SW 1271 (cell line): ENCODE measurements at places on chromosomes 1 and 21.

GRCh38 chr1:172484252-172484651 is 40.4 kb upstream of the PIGC start:
- DNase-seq = no peak

DNA sequence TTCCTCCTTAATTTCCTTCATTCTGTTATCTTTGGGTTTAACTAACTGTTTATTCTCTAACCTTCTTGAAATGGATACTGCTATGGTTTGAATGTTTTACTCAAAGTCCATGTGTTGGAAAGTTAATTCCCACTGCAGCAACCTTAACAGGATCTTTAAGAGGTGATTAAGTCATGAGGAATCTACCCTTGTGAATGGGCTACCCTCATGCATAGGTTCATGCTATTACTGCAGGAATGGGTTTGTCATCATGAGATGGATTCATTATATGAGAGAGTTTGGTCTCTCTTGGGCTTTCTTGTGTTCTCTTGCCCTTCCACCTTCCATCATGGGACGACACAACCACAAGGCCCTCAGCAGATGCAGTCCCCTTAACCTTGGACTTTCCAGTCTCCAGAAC is 516.9 kb downstream of the ADGRL2 start:
- DNase-seq = no peak

- no peak for DNase-seq
Measured at GRCh38 chr1:22412932-22413727, 38.5 kb upstream of the ZBTB40 start.

DNA sequence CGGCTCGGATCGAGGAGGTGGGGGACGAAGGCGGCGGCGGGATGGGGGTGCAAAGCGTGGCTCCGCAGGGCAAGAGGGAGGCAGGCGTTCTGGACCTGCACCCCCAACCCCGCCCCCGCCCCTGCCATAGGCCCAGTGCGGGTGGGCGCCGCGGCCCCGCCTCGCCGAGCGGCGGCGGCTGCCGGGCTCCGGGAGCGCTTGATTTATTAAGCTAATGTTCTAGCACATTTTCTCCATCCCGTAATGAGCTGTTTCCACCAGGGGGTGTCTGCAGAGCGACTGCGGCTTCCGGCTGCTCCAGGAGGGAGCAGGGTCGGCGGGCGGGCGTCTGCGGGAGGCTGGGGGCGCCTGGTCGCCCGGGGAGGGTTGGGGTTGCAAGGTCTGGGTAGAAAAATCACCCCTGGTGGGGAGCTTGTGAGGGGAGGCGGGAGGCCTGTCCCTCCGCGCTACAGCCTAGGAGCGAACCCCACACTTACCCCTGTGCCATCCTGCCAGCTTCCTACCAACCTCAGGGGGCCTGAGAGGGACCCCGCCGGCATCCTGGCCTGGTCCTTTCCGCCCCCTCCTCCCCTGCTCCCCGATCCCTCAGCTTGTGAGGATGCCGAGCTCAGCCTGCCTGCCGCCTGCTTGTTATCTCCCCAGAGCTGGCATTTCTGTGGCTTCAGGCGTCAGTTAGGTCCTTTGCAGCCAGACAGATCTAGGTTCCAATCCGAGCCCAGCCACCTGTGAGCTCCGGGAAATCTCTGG is 48.5 kb upstream of the ACOT11 start:
- DNase-seq = no peak

GRCh38 chr1:30824736-30825429 is 67.3 kb upstream of the LAPTM5 start:
- DNase-seq = no peak

DNA sequence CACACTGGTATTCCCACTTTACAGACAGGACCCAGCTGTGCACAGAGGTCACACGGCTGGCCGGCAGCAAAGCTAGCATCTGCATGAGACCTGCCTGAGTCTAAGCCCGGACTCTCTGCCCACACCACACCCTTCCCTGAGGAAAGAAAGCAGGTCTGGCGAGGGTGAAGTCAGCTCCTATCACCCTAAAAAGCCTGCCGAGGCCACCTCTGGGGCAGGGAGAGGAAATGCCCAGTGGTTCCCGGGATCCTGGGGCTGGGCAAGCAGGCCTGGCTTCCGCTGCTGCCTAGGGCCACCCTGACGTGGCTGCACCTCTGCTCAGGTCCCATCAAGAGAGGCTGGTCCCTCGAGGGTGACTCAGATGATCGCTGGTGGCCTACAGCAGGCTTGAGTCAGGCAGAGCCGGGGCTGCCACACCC is 42.2 kb downstream of the RAP1GAP start:
- DNase-seq = no peak

DNA sequence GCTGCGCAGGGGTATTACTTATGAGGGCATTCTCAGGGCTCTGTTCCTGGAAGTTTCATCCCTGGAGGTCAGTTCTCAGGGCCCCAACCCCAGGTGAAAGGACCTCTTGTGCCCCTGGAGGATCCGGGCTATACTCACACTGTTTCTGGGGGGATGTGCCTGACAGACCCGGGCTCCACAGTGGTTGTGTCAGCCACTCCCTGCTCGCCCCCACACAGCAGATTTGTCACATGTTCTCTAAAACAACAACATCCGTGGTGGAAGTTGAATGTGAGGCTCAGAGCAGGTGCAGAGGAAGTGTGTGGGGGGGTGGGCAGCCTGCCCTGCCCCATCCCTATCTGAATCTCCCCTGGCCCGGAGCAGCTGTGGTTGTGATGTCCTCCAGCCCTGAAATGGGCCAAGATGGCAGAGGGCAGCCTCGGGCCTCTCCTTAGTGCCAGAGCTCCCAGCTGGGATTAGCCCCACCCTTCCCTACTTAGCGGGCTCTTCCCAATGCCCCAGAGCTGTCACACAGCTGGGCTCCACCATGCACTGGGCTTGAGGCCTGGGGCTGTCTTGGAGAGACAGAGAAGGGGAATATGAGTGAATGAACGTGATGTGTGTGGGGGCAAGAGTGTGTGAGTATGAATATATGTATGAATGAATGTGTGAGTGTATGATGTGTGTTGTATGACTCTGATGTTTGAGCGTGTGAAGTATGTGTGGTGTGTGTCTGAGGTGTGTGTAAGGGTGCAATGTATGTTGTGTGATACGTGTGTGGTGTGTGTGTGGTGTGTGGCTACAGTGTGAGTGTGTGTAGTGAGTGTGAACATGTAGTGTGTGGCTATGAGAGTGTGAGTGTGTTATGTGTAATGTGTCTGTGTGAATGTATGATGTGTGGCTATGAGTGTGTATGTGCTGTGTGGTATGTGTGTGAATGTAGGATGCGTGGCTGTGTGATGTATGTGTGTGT is 1.5 kb upstream of the FCMR start:
- no peak for DNase-seq

DNA sequence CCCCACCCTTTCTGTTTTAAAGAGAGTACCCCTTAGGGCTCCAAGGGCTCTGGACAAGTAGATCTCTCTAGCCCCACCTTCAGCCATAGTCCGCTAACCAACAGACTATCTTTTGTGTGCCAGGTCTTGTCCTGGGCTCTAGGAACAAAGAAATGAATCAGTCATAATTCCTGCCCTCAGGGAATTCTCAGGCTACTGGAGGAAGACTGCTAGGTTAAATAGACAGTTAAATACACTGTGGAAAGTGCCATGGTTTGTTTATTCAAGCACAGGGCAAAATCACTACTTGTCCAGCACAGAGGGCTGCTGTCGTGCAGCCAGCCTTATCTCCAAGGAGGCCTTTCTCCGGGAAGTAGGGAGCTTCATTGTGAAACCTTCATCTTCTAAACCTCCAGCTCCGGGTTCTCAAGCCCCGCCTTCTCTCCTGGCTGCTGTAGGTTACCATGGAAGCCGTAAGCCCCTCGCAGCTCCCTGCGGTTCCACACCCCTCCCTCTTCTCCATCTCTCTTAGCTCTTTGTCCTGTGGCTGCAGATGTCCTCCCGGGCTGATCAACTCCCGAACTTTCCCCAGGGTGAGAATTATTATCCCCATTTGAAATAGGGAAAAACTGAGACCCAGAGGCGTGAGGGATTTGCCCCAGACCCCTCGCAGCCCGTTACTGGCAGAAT is 29.8 kb downstream of the SHISAL2A start:
- no peak for DNase-seq

DNA sequence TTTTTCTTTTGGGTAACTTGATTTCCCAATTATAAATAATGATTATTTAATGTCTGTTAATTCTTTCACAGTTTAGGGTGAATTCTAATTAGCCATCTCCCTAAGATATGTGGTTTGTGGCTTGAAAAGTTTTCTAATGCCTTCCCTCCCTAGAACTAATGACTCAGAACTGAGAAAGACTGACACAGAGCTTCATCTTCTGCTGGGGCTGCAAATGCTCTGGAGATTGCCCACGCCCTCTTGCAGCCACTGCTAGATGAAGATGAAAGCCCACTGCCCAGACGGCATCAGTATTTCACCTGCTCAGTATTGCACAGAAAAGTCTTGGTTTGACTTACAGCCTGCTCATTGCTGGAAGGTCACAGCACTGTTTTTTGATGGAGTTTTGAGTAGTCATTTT is 101.5 kb downstream of the ST6GALNAC3 start:
- DNase-seq = no peak

GRCh38 chr1:15943992-15944307 is 32.0 kb downstream of the ZBTB17 start:
- DNase-seq = no peak

DNA sequence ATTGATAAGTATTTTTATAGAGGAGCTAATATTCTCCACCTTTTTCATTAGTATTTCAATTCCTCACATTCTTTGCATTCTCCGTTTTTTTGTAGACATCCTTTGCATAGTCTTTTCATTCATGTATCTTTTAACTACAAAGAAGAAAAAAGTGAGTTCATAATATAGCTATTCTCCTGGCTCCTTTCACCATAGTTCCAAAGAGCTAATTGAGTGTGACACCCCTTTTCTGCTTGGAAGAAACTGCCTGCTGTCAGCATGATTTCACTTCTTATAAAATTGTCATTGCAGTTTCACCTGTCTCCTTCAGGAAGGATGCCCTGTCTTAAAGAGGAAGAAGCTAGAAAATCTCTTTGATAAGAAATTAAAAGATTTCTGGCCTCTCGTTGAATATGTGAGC is 991.1 kb downstream of the KCNT2 start:
- DNase-seq = no peak

- DNase-seq = no peak
Measured at GRCh38 chr1:66446261-66447001, 87.5 kb upstream of the SGIP1 start.

DNA sequence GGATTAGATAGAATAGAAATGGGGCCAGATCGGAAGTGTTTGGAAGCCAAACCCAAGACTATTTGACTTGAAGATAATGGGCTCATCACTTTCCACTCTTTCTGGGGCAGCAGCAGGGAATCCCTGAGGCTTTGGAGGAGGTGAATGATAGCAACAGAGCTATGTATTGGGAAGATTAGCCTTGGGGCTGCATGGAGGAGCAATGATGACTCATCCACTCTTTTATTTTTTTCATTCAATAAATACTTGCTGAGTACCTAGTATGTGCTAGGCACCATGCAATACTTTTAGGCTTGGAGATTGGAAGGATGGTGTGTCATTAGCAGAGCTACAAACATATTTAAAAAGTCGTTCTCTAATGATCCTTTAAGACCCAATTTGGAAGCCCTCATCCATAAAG is 166.9 kb upstream of the FOXD3 start:
- no peak for DNase-seq

GRCh38 chr1:230127105-230128054 is 60.3 kb downstream of the GALNT2 start:
- DNase-seq = no peak

DNA sequence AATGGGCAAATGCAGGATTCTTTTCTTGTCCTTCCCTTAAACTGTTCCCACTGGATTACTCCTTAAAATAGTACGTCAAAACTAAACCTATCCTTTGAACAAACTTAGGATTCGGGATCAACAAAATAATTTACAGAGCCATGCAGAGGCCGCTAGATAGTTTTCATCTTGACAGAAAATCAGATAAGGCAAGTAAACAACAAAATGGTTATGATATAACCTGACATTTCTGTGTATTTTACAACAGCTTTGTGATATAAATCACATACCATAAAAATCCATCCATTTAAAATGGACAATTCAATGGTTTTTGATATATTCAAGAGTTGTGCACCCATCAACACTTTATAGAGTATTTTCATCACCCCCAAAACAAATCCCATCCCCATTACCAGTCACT is 11.2 kb downstream of the SCAF4 start:
- DNase-seq = no peak

DNA sequence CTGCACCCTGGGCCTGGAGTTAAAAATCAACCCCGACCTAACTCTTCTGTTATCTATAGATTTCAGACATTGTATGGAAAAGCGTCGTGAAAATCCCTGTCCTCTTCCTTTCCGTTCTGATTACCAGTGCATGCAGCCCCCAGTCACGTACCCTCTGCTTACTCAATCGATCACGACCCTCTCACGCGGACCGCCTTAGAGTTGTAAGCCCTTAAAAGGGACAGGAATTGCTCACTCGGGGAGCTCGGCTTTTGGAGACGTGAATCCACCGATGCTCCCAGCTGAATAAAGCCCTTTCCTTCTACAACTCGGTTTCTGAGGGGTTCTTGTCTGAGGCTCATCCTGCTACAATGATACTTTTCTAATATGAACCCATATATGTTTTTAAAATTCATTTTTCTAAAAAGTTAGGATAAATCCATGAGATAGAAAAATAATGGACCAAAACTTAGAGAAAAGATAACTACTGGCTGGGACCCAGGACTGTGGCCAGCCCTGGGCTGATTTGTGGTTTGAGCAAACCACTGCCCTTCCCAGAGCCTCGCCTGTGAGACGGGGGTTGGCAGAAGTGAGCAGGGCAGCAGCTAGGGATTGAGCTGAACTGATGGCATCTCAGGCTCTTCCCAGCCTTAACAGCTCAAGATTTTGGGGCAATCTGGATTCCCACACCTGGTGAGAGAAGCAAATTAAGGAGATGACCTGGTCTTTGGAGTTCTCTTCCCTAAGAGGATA is 5.0 kb downstream of the UQCRHL start:
- no peak for DNase-seq

GRCh38 chr1:200143347-200143746 is 115.8 kb downstream of the NR5A2 start:
- no peak for DNase-seq

GRCh38 chr1:150796374-150796773 is 11.7 kb downstream of the CTSK start:
- DNase-seq = no peak

DNA sequence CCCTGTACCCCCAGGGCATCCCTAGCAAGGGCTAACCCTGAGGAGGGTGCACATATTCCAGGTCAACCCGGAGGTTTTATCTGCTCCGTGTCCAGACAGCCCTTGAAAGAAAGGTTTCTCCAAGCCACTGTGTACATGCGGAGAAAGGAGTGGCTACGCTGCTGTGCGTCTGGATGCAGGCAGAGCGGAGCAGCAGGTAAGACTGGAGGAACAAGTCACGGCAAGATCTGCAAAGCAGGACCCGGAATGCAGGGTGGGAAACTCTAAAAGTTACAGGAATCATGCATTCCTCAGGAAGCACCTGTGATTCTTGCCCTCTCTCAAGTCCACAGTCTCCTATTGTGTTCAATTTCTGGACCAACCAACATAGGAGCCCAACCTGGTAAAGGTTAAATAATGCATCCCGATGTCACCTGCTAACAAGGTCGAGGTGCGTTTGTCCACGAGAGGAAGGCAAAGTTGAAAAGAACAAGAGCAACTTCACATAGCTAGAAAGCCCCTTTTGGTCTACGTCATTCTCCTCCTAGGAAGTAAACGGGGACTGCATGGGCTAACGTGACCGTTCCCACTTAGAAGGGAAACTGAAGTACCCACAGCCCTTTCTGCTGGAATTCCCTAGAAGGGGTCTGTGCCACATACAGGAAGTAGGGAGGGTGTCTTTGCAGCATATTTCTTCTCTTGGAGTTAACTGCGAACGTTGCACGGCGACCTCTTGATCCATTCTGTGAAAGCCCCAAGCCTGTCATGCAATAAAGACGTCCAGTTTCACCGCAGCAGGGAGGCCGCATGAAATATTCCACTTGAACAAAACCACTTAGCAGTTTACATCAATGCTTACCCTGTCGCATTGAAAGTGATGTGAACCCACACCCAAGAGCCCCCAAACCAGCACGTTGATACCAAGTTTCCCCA is 5.8 kb downstream of the TIAM1 start:
- DNase-seq = no peak
